ENCODE measurements at places on chromosomes 16 and 17.

DNA sequence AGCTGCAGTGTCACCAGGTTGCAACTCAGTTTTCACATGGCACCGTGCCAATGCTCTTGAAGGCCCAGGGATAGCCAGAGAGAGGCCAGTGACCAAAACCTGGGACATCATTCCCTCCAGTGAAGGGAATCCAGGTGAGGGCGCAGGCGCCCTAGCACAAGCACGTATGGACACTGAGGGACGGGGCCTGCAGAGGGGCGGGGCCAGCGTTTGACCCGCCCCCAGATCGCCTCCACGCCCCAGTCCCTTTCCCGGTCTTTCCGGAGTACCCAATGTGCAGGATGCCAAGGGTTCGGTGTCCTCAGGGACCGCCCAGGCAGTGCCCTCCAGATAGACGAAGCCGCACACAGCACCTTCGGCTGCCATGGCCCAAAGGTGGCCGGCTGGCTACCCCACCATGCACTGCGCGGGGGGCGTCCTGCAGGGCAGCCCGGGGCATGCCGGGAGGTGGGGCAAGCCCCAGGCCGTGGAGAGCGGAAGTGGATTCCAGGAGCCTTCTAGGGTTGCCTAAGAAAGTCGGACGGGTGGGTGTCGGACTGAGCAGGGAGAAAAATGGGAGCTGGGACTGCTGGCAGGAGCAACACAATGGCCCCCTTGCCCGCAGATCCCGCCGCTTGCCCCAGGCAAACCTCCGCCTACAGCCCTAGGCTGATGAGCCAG lies 4.6 kb downstream of the SLC12A4 start:
- DNase-seq = no peak
- no peak overlapping the region for H3K4me3 ChIP-seq
- no peaks in the 10 kb centered on the region for H3K27me3 ChIP-seq
- peaks cover 24% of the 10 kb centered on the region for H3K4me1 ChIP-seq
- H3K27ac ChIP-seq = no peak overlapping the region

GRCh38 chr16:77868052-77868451 lies 79.7 kb downstream of the VAT1L start:
- H3K36me3 ChIP-seq = no peaks in the 10 kb centered on the region
- no peak for DNase-seq
- no peak overlapping the region for H3K4me3 ChIP-seq
- no peak overlapping the region for H3K27ac ChIP-seq
- H3K4me1 ChIP-seq = peaks cover 11% of the 10 kb centered on the region

- H3K4me3 ChIP-seq = peak overlapping the region; percentile 76
- H3K27ac ChIP-seq = no peak overlapping the region
- no peaks in the 10 kb centered on the region for H3K27me3 ChIP-seq
- peaks cover 8% of the 10 kb centered on the region for H3K36me3 ChIP-seq
- no peak for DNase-seq
These were observed 504 bp downstream of the MAZ start for GRCh38 chr16:29806641-29807425.

DNA sequence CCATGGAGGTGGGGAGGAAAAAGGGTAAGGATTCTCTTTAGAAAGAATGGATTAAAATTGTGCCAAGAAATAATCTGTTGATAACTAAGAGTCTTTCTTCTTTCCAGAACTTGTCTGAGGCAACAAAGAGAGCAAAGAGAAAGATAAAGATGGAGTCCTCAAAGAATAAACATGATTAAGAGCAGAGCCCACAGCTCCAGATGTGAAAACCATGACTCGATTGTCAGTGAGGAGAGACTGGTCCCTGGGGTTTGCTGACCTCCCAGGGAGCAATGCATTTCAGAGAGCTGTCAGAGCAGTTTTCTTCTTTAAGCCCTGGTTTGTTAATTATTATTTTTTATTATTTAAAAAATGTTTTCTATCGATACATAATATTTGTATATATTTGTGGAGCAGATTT lies 74.6 kb downstream of the TMEM100 start:
- H3K27ac ChIP-seq = no peak overlapping the region
- peaks cover 4% of the 10 kb centered on the region for H3K4me1 ChIP-seq
- no peak overlapping the region for H3K4me3 ChIP-seq

DNA sequence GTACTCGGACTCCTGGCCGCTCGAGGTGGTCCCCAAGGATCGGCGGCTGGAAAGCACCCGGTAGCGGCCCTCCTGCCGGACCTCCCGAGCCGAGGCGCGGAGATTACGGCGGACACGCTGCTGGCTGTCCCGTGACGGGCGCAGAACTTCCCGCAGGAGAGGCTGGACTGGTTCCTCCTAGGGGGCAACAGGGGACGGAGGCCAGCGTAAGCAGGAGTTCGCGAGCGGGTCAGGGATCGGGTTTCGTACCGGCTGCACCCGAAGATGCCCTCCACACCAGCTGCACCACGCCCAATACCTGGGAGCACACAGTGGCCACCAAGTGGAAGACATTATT lies 341 bp downstream of the SLC7A6OS start:
- DNase-seq = peak; percentile 27
- peaks cover 8% of the 10 kb centered on the region for H3K36me3 ChIP-seq
- peak overlapping the region; percentile 98 for H3K4me3 ChIP-seq
- peaks cover 21% of the 10 kb centered on the region for H3K4me1 ChIP-seq
- H3K27ac ChIP-seq = peak overlapping the region; percentile 98

DNA sequence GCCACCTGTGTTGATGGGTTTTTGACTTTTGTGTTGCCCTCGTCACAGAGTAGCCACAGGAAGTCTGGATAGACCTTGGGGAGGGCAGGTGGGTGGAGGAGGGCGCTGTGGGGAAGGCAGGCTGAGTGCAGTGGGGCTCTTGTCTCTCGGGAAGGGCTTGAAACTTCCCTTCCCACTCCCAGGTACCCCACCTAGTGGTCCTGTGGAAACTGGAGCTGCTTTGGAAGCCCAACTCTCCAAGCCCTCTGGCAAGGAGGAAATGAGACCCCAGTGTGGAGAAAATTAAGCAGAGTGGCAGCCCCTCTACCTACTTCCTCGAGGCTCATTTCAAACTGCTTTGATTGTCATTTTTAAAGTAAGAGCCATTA lies 9.2 kb downstream of the CA5A start:
- no peak overlapping the region for H3K4me3 ChIP-seq
- no peak overlapping the region for H3K27ac ChIP-seq
- DNase-seq = no peak
- peaks cover 9% of the 10 kb centered on the region for H3K4me1 ChIP-seq

DNA sequence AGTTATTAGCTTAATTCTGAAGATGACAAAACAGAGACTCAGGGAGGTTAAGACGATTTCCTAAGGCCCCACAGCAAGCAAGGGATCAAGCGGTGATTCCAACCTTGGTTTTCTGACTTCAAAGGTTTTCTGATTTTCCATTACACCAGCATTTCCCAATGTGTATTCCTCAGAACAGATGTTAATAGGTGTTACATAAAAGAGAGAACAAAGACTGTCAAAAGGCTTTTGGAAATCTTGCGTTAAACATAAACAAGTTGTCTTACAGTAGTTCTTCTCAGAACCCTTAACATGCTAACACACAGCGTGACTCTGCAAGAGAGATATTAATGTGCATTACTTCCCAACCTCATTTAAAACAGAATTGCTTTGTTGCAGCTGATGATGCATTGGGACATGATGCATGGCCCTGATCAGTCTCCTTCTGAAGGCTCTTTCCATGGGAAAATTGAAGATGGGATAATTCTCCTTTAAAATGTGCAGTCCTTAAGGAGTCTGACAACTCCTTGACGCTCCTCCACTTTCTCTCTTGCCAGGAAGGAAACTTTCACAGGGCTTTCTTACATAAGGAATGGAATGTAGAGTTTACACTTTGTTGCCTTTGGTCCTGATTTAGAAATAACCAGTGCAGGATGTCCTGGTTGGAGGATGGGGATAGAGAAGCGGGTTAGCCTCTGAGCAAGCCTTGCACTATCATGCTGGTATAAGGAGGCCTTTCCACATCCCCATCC lies 21.5 kb upstream of the MMD start:
- H3K4me3 ChIP-seq = no peak overlapping the region
- H3K4me1 ChIP-seq = peaks cover 17% of the 10 kb centered on the region
- H3K27ac ChIP-seq = no peak overlapping the region
- peaks cover 3% of the 10 kb centered on the region for H3K27me3 ChIP-seq
- no peak for DNase-seq
- H3K36me3 ChIP-seq = no peaks in the 10 kb centered on the region

GRCh38 chr16:84190731-84191388 lies at the start of gene ADAD2:
Gene ADAD2, plus strand, starts transcription at chr16:84191157. Its CDS starts 74 bp downstream, at chr16:84191231.
- H3K27me3 ChIP-seq = peaks cover 7% of the 10 kb centered on the region
- no peak within 1 kb of the TSS for H3K4me3 ChIP-seq
- no peaks in the 10 kb centered on the region for H3K36me3 ChIP-seq
- H3K27ac ChIP-seq = no peak within 1 kb of the TSS

DNA sequence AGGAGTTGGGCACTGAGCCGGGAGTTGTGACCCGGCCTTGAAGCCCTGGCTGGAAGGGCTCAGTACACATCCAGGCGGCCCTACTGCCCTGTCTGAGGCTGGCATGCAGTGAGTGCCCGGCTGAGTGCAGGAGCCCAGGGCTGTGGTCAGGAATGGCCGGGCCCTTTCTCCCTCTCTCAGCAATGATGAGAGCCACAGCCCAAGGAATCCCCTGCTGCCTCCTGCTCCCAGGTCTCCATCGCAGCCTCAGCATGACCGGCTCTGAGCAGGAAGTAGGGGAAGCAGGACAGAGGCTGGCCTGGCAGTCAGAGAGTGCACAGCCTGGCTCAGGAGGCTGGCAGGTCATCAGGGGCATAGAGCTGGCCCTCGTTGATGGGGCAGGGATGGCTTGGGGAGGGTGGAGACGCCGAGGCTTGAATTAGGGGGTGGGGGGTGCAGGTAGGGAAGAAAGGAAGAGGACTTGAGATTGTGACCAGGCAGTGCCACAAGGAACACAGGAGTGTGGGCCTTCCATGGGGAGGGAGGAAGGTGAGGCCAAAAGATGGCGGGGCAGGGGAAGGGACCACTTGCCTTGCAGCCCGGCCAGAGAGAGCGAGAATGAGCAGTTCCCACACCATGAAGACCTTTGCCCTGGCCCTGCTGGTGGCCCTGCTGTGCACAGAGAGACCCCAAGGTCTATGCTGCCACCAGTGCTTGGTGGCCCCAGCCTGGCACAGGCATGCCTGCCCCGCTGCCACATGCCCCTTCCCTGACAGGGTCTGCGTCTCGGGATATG lies 32.1 kb upstream of the KRT17 start:
- no peaks in the 10 kb centered on the region for H3K36me3 ChIP-seq
- no peak overlapping the region for H3K4me3 ChIP-seq
- peaks cover 11% of the 10 kb centered on the region for H3K4me1 ChIP-seq
- H3K27me3 ChIP-seq = no peaks in the 10 kb centered on the region
- H3K27ac ChIP-seq = no peak overlapping the region
- DNase-seq = no peak

DNA sequence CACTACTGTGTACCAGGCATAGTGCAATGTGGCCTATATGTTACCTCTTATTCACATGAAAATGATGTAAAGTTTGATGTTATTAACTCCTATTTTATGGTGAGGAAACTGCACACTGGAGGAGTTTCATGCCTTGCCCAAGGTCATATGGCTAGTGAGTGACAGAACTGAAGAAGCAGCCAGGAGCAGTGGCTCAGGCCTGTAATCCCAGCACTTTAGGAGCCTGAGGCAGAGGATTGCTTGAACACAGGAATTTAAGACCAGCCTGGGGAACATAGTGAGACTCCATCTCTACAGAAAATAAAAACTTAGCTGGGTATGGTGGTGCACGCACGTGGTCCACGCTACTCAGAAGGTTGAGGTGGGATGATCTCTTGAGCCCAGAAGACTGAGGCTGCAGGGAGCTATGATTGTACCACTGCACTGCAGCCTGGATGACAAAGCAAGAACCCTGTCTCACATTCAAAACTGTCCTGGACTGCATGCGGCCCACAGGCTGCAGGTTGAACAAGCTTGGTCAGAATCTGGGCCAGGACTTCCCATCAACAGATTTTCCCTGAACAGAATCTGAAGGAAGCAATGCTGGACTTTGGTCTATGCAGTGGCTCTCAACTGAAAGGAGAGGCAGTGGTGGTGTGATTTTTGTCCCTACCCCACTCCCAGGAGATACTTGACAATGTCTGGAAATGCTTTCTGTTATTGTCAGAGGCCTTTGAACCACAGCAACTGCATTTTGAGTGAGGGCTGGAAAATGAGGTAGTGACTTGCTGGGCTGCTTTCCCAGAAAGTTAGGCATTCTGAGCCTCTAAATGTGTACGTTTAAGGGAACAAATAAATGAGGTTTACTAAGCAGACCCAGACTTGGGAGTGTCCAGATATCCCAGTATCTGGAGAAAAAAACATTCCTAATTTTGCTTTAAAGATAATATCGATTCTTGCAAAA lies 479.5 kb downstream of the TMEM114 start:
- no peaks in the 10 kb centered on the region for H3K27me3 ChIP-seq
- no peaks in the 10 kb centered on the region for H3K4me1 ChIP-seq
- peaks cover 2% of the 10 kb centered on the region for H3K36me3 ChIP-seq

GRCh38 chr16:3728424-3729160 lies 11.3 kb upstream of the TRAP1 start:
- H3K4me1 ChIP-seq = no peaks in the 10 kb centered on the region
- H3K27ac ChIP-seq = peak overlapping the region; percentile 10
- H3K4me3 ChIP-seq = no peak overlapping the region
- DNase-seq = no peak
- H3K36me3 ChIP-seq = peaks cover 26% of the 10 kb centered on the region

DNA sequence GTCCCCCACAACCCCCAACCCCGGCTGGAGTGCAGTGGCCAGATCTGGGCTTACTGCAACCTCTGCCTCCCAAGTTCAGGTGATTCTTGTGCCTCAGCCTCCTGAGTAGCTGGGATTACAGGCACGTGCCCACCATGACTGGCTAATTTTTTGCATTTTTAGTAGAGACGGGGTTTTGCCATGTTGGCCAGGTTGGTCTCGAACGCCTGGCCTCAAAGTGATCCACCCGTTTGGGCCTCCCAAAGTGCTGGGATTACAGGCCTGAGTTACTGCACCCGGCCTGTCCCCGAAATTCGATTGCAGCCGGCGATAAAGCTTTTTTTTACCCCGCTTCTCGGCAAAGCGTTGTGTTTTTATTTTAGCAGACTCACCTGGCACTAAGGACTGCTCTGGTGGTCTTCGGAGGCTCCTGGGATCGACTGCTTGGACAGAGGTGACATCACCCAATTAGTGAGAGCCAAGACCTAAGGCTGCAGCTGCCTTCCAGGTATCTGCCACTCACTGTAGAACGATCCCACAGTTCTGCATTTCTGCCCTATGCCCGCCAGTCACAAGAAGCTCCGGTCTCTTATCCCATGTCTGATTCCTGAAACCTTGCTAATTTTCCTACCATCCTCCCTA lies 82.2 kb upstream of the ARL4D start:
- no peaks in the 10 kb centered on the region for H3K4me1 ChIP-seq
- no peak overlapping the region for H3K4me3 ChIP-seq
- H3K27ac ChIP-seq = peak overlapping the region; percentile 76
- DNase-seq = no peak
